ENCODE measurements at places on chromosomes 12 and 14. TPM values are rescaled to one million over a fixed set of nuclear protein-coding genes. Genes with fewer than 3 reads are reported as not detected.

The NAB2 gene
- total RNA-seq: 77.1 TPM

The MYBPC1 gene
- total RNA-seq: not detected

The TAS2R43 gene
- total RNA-seq: not detected

The MRPL51 gene
- total RNA-seq: 265 TPM

The RHEBL1 gene
- total RNA-seq: 2.8 TPM
